ENCODE measurements at places on chromosomes 4 and X. TPM values are rescaled to one million over a fixed set of nuclear protein-coding genes. Genes with fewer than 3 reads are reported as not detected.

GRCh38 chr4:118557298-118557851 is 127.8 kb upstream of the METTL14 start:
- peaks cover 4% of the 10 kb centered on the region for H3K4me1 ChIP-seq
- H3K27me3 ChIP-seq = peaks cover 2% of the 10 kb centered on the region
- no peak overlapping the region for H3K27ac ChIP-seq
- H3K4me3 ChIP-seq = no peak overlapping the region

- no peak for DNase-seq
- H3K4me3 ChIP-seq = no peak overlapping the region
- H3K27ac ChIP-seq = no peak overlapping the region
Observed at GRCh38 chrX:18034945-18035344, 173.8 kb upstream of the RAI2 start.

DNA sequence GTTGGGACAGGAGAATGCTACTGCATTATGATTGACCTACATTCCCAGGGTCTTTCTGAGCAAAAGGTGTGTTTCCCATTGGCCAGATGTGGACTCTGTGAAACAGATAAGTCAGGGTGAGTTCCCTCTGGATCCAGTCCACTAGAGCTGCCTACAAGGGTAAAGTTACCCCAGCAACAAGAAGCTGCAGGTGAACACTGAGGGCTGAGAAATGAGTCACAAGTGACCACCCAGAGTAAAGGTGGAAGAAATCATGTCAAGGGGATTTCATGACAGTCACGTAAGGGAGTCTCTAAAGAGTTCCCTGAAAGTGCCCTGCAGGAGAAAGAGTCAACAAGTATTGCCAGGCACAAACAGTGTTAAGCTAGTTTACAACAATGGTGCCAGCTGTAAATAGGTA is 16.3 kb downstream of the F8A1 start:
- no peak overlapping the region for H3K4me3 ChIP-seq
- peaks cover 33% of the 10 kb centered on the region for H3K27me3 ChIP-seq
- DNase-seq = no peak
- H3K27ac ChIP-seq = no peak overlapping the region
- peaks cover 5% of the 10 kb centered on the region for H3K4me1 ChIP-seq

DNA sequence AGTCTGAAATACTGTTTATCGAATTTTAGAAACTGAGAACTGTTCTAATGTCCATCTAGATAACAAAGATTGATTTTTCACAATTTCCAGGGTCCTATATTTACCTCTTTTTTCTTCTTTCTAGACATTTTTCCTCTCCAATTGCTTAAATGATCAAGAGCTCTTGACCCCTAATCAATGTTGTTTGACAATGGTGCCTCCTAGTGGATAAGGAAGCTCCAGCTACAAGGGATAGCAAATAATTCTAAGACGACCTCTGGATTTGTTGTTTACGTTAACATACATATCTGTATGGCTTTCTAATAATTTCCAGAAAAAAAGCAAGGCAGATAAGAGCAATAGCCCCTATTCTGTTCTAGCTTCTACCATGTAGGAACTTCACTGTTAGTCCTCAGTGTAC is 35.8 kb downstream of the GPR82 start:
- DNase-seq = peak; percentile 15
- H3K4me1 ChIP-seq = no peaks in the 10 kb centered on the region
- peaks cover 3% of the 10 kb centered on the region for H3K36me3 ChIP-seq
- H3K27me3 ChIP-seq = no peaks in the 10 kb centered on the region

DNA sequence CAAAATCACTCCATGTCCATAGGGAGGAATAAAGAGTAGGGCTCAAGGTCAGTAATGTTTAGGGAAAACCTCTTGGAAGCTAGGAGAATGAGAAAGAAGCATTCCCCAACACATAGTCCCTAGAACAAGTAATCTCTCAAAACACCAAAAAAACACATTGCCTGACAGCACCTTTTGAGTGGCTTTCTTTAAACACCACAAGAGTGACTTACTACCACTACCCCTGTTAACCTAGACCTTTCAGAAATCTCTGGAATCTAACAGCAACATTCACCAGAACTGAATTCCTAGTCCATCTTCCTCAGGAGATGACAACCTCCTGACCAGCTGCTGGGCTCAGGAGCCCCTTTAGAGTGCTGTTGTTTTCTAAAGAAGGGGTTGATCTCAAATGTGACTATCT is 142.2 kb downstream of the SOWAHB start:
- H3K27me3 ChIP-seq = peaks cover 17% of the 10 kb centered on the region
- peaks cover 3% of the 10 kb centered on the region for H3K4me1 ChIP-seq
- no peak for DNase-seq
- no peak overlapping the region for H3K27ac ChIP-seq

DNA sequence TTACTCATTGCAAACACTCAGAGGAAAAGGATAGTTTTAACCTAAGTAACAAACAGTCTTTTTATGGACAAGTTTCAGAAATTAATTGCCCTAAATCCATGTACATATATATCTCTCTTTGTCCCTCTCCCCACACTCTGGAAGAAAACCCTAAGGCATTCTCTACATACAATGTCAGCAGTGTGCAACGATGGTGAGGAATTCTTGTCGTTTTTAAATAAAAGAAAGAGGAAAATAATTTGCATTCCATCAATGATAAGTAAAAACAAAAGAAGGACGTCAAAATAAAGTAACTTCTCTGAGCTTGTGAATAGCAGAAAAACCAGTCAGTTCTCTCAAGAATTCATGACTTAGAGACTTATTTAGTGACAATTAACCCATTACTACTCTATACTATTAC is 550.5 kb upstream of the DIPK2B start:
- no peaks in the 10 kb centered on the region for H3K27me3 ChIP-seq
- no peak overlapping the region for H3K4me3 ChIP-seq
- peaks cover 34% of the 10 kb centered on the region for H3K4me1 ChIP-seq
- H3K36me3 ChIP-seq = peaks cover 17% of the 10 kb centered on the region
- peak overlapping the region; percentile 42 for H3K27ac ChIP-seq

DNA sequence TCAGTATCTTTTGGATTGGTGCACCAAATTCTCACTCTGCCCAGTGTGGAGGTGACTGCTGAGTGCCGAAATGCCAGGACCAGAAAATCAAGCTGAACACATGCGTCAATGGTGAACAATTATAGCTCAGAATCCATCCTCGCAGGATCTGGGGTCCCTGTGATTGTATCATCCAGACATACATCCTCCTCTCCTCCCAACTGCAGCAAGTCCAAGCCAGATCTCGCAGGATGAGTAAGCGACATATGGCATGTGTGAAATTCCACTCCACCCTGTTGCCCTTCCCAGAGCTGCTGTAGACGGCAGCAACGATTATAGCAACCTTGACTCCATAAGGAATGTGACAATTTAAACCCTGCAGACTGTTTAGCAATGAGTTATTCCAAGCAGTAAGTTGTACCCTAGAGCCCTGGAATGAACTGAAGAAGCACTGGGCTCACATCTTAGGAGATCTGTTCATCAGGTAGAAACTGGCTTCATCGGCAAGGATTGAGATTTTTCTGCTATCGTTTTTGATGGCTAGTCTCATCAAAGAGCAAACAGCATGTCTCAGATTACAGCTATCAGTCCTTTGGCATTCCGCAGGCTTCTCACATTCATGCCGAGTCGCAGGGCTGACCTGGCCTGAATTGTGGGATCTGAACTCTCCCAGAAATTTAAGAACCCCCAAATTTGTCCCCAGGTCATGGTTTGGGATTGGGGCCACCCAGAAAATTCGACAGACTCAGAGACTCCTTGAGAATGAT is 35.5 kb upstream of the SORBS2 start:
- no peak overlapping the region for H3K4me3 ChIP-seq
- H3K27me3 ChIP-seq = no peaks in the 10 kb centered on the region
- DNase-seq = no peak
- H3K27ac ChIP-seq = no peak overlapping the region
- H3K4me1 ChIP-seq = no peaks in the 10 kb centered on the region

- no peak overlapping the region for H3K27ac ChIP-seq
- H3K36me3 ChIP-seq = peaks cover 6% of the 10 kb centered on the region
- DNase-seq = no peak
- peaks cover 18% of the 10 kb centered on the region for H3K4me1 ChIP-seq
Observed at GRCh38 chrX:73979551-73980131, 324.3 kb upstream of the ZCCHC13 start.

GRCh38 chrX:148929686-148930085 is 429.3 kb downstream of the AFF2 start:
- no peak overlapping the region for H3K27ac ChIP-seq
- H3K36me3 ChIP-seq = no peaks in the 10 kb centered on the region
- no peak for DNase-seq

- H3K27me3 ChIP-seq = peaks cover 5% of the 10 kb centered on the region
- no peak overlapping the region for H3K4me3 ChIP-seq
- H3K36me3 ChIP-seq = no peaks in the 10 kb centered on the region
- H3K27ac ChIP-seq = no peak overlapping the region
Observed at GRCh38 chrX:38342853-38343778, 9.3 kb upstream of the OTC start.

GRCh38 chr4:72338060-72338459 is 231.0 kb downstream of the ADAMTS3 start:
- no peak overlapping the region for H3K27ac ChIP-seq
- no peaks in the 10 kb centered on the region for H3K36me3 ChIP-seq
- H3K4me3 ChIP-seq = no peak overlapping the region
- H3K4me1 ChIP-seq = no peaks in the 10 kb centered on the region

DNA sequence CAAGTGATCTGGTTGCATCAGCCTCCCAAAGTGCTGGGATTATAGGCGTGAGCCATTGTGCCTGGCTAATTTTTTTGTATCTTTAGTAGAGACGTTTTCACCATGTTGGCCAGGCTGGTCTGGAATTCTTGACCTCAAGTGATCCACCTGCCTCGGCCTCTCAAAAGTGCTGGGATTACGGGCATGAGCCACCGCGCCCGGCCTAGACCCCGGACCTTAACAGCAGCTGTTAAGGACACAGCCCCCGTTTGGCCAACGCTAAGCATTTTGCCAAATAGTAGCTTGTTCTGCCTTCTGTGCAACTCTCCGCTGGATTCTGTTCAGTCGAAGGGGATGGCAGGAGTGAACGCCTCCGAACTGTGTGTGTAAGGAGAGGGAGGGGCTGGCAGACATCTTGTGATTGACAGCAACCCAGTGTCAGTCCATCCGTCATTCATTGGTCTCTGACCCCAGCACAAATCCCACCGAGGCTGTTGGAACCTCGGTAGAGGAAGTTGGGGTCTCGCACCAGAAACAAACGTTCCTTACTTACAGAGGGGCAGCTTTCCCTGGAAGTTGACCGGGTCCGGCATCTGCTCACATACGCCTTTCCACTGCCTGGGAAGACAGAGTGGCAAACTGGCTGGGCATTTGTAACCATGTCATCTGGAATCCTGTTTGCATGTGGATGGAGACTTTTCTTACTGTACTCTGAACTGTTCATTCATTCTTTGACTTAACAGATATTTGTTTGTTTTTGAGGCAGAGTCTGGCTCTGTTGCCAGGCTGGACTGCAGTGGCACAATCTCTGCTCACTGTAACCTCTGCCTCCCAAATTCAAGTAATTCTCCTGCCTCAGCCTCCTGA is 69.4 kb downstream of the TRAPPC11 start:
- H3K4me1 ChIP-seq = peaks cover 7% of the 10 kb centered on the region
- H3K27ac ChIP-seq = no peak overlapping the region
- no peak for DNase-seq

DNA sequence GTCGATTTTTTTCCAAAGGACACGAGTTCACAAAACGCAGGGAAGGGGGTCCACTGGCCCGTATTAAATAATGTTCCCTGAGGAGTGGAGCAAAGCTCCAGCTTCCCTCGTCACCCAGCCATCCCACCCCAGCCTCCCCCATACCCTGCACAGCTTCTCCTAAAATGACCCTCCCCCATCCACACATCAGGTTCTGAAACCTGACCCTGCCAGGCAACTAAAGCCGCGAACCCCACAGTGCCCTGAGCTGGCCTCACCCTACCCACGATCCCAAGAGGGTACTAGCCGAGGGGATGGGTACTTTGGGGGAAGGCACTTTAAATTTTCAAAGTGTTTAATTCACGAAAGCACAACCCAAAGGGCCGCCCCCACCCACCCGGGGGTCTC is 634 bp downstream of the APOO start:
- DNase-seq = no peak
- peaks cover 23% of the 10 kb centered on the region for H3K4me1 ChIP-seq
- H3K36me3 ChIP-seq = no peaks in the 10 kb centered on the region
- peak overlapping the region; percentile 77 for H3K4me3 ChIP-seq

DNA sequence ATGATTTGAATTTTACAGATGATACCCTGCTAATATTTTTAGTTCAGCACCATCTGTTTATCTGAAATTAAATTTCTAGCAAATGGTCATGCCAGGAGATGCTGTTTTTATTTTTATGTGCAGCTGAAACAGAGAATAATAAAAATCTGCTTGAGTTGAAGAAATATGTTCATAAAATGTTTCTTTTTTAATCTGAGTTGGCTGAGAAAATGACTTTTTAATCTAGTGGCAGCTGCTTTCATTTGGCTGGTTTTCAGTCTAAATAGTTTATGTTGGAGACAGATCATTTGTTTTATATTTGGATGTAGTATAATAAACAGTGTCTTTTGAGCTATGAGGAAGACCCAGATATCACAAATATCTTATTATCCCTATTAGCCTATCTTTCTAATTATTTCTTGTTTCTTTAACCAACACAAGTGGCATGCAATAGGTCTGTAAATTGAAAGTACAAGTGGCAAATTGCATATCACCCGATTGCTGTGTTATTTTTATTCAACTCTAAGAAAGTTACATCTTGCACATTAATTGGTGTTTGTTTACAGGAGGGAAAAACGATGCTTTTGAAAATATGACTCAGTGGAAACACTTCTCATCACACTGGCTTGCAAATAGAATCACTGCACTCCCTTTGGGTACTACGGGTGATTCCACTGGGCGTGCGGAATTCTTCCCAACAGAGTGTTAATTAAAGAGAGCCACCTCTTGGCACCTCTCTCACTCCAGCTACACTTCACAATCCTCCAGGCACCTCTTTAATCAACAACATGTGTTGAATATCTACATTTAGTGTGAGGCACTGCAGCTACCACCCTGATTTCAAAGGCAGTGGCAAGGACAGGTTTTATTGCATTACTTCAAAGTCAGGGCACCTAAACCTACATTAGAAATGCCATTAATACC is 51.7 kb upstream of the AP1S2 start:
- no peak for DNase-seq
- no peak overlapping the region for H3K27ac ChIP-seq
- H3K36me3 ChIP-seq = no peaks in the 10 kb centered on the region
- H3K4me1 ChIP-seq = no peaks in the 10 kb centered on the region
- H3K4me3 ChIP-seq = no peak overlapping the region
- H3K27me3 ChIP-seq = no peaks in the 10 kb centered on the region

- peaks cover 21% of the 10 kb centered on the region for H3K4me1 ChIP-seq
- H3K36me3 ChIP-seq = peaks cover 20% of the 10 kb centered on the region
- peak; percentile 37 for DNase-seq
- H3K27ac ChIP-seq = peak overlapping the region; percentile 100
Observed at GRCh38 chrX:41332408-41333002, 1.5 kb upstream of the DDX3X start.

DNA sequence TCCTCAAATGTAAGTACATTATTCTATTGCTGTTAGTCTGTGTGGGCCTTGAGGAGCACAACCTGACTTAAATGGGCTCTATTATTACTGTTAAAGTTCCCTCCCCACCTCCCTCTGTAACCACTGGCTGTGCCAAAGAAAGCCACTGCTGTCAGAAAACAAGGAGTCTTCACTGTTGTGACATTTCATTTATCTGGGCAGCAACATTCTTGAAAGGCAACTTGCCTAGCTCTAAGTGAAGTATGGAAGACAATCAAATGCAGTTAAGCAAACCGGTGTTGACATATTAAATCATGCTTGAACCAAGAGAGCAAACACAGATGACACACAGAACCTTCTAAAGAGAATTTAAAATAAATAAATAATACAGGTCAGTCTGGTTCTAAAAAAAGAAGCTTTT is 81.0 kb downstream of the EPHA5 start:
- no peaks in the 10 kb centered on the region for H3K27me3 ChIP-seq
- no peak for DNase-seq
- no peak overlapping the region for H3K27ac ChIP-seq
- no peaks in the 10 kb centered on the region for H3K4me1 ChIP-seq

SPANXD gene
- not detected for total RNA-seq

PRSS12 gene
- total RNA-seq = not detected

HSFX3 gene
- not detected for total RNA-seq

ART3 gene
- total RNA-seq = not detected

TCEAL4 gene
- total RNA-seq = 5.1 TPM

CXCL11 gene
- total RNA-seq = not detected

All from activated CD4-positive, alpha-beta T cell treated with anti-CD3 and anti-CD28 coated beads, Interleukin-2, amount 10 ng/mL, durations not matched to agents 7 days and 5 days (primary cell).